ENCODE measurements at places on chromosomes 1 and 21. TPM values are rescaled to one million over a fixed set of nuclear protein-coding genes. Genes with fewer than 3 reads are reported as not detected.

DNA sequence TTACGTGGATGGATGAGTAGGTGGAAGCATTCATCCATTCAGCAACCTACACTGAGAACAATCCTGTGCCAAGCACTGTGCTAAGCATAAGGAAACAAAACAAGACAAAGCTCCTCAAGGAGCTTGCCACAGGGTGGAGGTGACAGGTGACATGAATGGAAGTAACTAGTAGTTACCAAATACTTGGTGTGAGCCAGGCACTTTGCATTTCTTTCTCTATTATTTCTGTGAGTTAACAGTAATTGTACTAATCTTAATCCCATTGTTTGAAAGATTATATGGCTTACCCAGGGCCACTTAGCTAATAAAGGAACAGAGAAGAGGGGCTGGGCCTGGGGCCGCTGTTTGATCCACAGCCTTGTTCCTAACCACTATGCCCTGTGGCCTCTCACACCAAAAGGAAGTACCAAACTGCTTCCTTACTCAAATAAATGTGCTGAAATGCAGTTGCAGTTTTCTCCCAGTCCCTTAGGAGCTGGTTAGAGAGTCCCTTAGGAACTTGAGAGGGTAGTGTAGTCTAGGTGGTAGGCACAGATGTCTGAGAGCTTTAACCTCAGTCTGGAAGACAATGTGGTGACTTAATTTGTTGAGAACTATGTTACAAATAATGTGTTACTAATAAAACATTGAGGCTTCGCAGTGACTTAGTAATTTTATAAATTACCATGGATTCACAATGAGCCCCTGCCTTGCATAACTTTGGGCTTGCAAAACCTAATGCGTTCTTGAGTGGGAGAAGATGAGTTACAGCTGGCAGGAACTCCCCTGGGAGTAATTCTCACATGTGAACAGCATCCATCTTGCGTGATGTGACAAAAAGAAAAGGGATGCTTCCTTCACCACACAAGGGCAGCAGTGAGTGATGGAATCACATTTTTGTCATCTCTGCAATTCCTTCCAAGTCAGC lies 69.8 kb downstream of the MPZL1 start:
- H3K27me3 ChIP-seq: peaks cover 2% of the 10 kb centered on the region
- H3K4me1 ChIP-seq: peaks cover 9% of the 10 kb centered on the region
- H3K36me3 ChIP-seq: no peaks in the 10 kb centered on the region

The IL6R gene
- total RNA-seq: 1.6 TPM

The ATAD3C gene
- 10.2 TPM for total RNA-seq

- no peak overlapping the region for H3K4me3 ChIP-seq
- H3K27ac ChIP-seq: peak overlapping the region; percentile 82
- H3K4me1 ChIP-seq: peaks cover 24% of the 10 kb centered on the region
- no peaks in the 10 kb centered on the region for H3K36me3 ChIP-seq
- no peak for DNase-seq
- peaks cover 10% of the 10 kb centered on the region for H3K27me3 ChIP-seq
These were observed 192.3 kb downstream of the SLC45A1 start for GRCh38 chr1:8510041-8510823.

The RGS1 gene
- total RNA-seq: not detected

GRCh38 chr1:184329245-184329953 lies 57.4 kb upstream of the C1orf21 start:
- no peak overlapping the region for H3K4me3 ChIP-seq
- no peak for DNase-seq
- no peak overlapping the region for H3K27ac ChIP-seq
- H3K36me3 ChIP-seq: peaks cover 4% of the 10 kb centered on the region
- no peaks in the 10 kb centered on the region for H3K27me3 ChIP-seq
- no peaks in the 10 kb centered on the region for H3K4me1 ChIP-seq

The NFIA gene
- total RNA-seq: 16.4 TPM

DNA sequence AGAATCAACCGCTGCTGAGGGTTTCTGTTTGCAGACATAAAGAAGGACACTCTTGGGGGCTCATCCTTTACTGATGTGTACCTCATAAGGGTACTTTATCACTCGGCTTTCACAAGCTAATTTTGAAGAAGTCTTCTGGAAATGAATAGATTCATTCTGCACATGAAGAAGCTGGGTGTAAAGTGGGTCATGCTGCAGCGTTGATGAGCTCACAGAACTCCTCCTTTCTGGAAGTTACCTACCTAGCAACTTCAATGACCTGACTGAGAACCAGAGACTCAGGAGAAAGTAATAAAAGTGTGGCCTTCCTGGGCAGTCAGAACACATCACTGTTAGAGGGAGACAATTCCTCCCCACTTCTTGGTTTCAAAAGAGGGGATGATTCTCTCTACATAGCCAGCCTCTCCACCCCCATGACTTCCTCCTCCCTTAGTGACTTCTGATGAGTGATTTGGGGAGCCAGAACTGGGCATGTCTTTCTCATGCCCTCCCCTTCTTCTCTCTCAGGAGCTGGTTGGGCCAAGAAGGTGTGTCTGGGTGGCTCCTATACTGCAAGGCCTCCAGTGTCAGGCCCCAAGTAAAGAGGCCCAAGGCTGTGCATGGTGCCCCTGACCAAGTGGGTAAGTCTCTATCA lies 27.0 kb downstream of the PCNX2 start:
- no peaks in the 10 kb centered on the region for H3K4me1 ChIP-seq
- no peaks in the 10 kb centered on the region for H3K36me3 ChIP-seq
- no peak for DNase-seq
- no peaks in the 10 kb centered on the region for H3K27me3 ChIP-seq
- H3K27ac ChIP-seq: no peak overlapping the region

The CFHR3 gene
- total RNA-seq: not detected

The ITGB2 gene
- total RNA-seq: 0.91 TPM

DNA sequence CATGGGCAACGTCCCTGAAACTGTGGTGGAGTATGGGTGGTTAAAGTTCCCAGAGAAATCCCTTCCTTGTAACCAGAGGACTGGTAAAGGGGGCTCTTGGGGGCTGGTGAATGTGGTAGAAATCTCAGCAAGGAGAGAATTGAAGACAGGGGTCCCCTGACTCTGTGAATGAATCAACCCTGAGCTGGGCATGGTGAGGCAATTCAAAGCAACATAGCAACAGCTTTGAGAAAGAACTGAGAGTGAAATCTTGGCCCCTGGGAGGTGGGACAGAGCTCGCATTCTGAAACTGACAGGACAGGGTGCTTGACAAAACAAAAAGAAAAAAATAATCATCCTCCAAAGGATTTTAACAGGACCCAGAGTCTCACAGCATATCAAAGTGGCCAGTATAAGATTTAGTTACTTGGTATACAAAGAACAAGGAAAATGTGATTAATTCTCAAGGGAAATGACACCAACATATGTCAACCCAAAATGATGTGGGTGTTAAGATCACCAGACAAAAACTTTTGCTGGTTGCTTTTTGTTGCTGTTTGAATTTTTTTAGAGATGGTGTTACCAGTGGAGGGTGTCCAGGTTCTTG lies 11.7 kb upstream of the SUMO3 start:
- H3K4me1 ChIP-seq: peaks cover 5% of the 10 kb centered on the region
- H3K27ac ChIP-seq: no peak overlapping the region
- peaks cover 6% of the 10 kb centered on the region for H3K27me3 ChIP-seq
- peak overlapping the region; percentile 6 for H3K4me3 ChIP-seq

DNA sequence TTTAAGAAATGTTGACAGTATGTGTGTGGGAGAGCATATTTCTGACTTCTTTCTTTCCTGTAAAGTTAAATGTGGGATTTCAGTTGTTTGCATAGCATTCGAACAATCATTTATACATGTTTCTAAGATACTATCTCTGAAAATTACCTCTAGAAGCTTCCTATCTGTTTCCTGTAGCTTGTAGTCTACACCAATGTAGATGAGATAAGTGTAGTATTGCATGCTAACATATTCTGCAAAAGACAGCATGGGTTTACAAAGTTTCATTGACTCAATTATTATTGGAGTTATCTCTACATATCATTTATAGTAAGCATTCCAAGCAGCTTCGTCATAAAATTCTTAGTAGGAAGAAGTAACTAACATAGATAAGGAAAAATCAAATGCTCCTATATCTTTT lies 98.9 kb upstream of the DPYD start:
- H3K4me3 ChIP-seq: no peak overlapping the region
- no peak for DNase-seq
- H3K27ac ChIP-seq: no peak overlapping the region
- H3K36me3 ChIP-seq: no peaks in the 10 kb centered on the region

DNA sequence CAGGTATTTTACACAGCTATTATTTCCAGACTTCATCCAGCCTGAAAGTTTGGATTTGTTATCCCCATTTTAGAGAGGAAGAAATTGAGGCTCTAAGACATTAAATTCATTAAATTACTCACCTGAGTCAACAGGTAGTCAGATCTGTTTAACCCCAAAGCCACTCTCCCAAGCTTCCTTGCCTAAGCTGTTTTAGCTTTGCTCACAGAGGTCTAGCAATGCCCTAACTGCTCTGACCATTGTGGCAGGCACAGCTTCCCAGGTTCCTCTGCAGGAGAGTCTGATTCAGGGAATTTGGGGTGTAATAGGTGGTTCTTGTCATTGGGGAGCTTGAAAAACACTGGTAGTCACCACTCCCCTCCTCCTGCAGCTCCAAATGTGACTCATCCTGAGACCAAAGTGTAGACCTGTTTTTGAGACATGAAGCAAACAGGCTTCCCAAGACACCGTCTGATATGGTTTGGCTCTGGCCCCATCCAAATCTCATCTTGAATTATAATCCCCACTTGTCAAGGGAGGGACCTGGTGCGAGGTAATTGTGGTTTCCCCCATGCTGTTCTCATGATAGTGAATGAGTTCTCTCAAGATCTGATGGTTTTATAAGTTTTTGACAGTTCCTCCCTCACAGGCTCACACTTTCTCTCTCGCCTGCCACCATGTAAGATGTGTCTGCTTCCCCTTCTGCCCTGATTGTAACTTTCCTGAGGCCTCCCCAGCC lies 142.8 kb upstream of the DNAH14 start:
- H3K27ac ChIP-seq: no peak overlapping the region
- H3K4me3 ChIP-seq: no peak overlapping the region
- H3K27me3 ChIP-seq: no peaks in the 10 kb centered on the region
- H3K36me3 ChIP-seq: no peaks in the 10 kb centered on the region
- H3K4me1 ChIP-seq: peaks cover 4% of the 10 kb centered on the region
- no peak for DNase-seq

- H3K27ac ChIP-seq: peak overlapping the region; percentile 98
- peaks cover 19% of the 10 kb centered on the region for H3K36me3 ChIP-seq
- H3K27me3 ChIP-seq: peaks cover 23% of the 10 kb centered on the region
- DNase-seq: no peak
- H3K4me1 ChIP-seq: peaks cover 46% of the 10 kb centered on the region
- peak overlapping the region; percentile 76 for H3K4me3 ChIP-seq
These were observed 121.9 kb downstream of the GRIK3 start for GRCh38 chr1:36912365-36912865.

DNA sequence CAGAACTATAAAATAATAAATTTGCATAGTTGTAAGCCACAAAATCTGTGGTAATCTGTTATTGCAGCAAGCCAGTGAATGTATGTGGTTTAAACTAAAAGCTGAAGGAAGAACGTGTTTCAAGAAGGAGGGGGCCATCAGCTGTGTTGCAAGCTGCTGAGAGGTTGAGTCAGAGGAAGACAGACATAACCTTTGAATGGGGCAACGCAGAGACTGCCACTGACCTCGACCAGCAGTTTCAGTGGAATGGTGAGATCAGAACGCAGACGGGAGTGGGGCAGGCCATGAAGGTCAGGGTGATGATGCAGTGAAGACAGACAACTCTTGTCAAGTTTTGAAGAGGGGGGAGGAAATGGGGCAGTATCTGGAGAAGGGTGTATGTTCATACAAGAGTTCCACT lies 23.2 kb upstream of the QSOX1 start:
- DNase-seq: no peak
- no peaks in the 10 kb centered on the region for H3K36me3 ChIP-seq

GRCh38 chr1:19704247-19705113 lies 39.8 kb downstream of the HTR6 start:
- H3K27me3 ChIP-seq: peaks cover 2% of the 10 kb centered on the region
- H3K4me1 ChIP-seq: peaks cover 2% of the 10 kb centered on the region
- no peak overlapping the region for H3K4me3 ChIP-seq
- H3K36me3 ChIP-seq: no peaks in the 10 kb centered on the region

- no peaks in the 10 kb centered on the region for H3K36me3 ChIP-seq
- DNase-seq: no peak
- no peak overlapping the region for H3K27ac ChIP-seq
- no peak overlapping the region for H3K4me3 ChIP-seq
- peaks cover 2% of the 10 kb centered on the region for H3K4me1 ChIP-seq
- H3K27me3 ChIP-seq: peaks cover 2% of the 10 kb centered on the region
These were observed 1784.5 kb downstream of the MRPL39 start for GRCh38 chr21:23822760-23823159.

The TACSTD2 gene
- not detected for total RNA-seq

DNA sequence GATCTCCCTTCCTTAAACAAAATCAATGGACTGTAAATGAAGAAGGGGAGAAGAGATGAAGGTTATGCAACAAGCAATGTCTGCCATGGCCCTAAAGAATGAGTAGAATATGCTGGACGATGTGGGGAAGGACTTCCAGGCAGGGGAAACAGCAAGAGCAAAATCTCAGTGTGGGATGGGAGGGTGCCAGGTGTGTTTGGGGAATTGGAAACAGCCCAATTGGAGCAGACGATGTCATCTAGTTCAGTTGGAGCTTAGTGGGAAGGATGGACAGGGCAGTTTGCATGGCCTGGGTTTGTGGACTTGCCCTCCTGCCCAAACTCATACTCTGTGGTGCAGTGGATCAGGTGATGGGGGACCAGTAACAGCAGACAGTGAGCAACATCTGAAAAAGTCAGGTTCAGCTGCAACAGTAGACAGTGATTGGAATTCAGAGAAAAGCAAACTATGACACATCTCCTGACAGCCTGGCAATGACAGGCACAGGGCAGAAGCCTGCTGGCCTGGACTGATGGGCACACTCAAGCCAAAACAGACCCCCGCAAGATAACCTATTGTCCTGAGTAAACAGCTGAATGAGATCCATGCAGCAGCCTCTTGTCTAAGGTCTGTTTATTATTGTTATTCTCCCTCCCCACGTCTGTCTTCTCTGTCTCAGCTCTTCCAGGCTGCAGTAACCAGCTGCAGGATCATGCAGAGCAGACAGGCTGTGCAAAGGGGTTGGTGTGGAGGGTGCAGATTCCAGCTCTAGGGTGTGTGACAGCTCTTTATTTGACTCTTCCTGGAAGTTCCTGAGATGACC lies 50.5 kb upstream of the PRELP start:
- no peak for DNase-seq
- H3K4me1 ChIP-seq: peaks cover 18% of the 10 kb centered on the region
- H3K27me3 ChIP-seq: peaks cover 6% of the 10 kb centered on the region
- H3K27ac ChIP-seq: no peak overlapping the region
- no peaks in the 10 kb centered on the region for H3K36me3 ChIP-seq

The TMEM269 gene
- total RNA-seq: 0.32 TPM

The S100A3 gene
- total RNA-seq: not detected

GRCh38 chr1:24978383-24979032 lies 48.4 kb upstream of the RUNX3 start:
- peaks cover 8% of the 10 kb centered on the region for H3K27me3 ChIP-seq
- H3K27ac ChIP-seq: no peak overlapping the region
- H3K36me3 ChIP-seq: peaks cover 22% of the 10 kb centered on the region
- H3K4me1 ChIP-seq: no peaks in the 10 kb centered on the region
- no peak overlapping the region for H3K4me3 ChIP-seq

The NIPAL3 gene
- total RNA-seq: 18.6 TPM

The RAD54L gene
- total RNA-seq: 4.6 TPM

The DNAI4 gene
- total RNA-seq: 0.78 TPM

GRCh38 chr1:206710460-206710823 lies 25.7 kb downstream of the MAPKAPK2 start:
- H3K4me1 ChIP-seq: peaks cover 57% of the 10 kb centered on the region
- no peak for DNase-seq
- H3K36me3 ChIP-seq: no peaks in the 10 kb centered on the region
- H3K4me3 ChIP-seq: peak overlapping the region; percentile 10
- H3K27me3 ChIP-seq: peaks cover 6% of the 10 kb centered on the region
- peak overlapping the region; percentile 53 for H3K27ac ChIP-seq

The TXNIP gene
- 126 TPM for total RNA-seq

- H3K36me3 ChIP-seq: no peaks in the 10 kb centered on the region
- H3K4me1 ChIP-seq: peaks cover 3% of the 10 kb centered on the region
- DNase-seq: no peak
- no peak overlapping the region for H3K27ac ChIP-seq
These were observed 2.7 kb downstream of the SPRR1A start for GRCh38 chr1:152986578-152986977.

Measured in glutamatergic neuron (in vitro differentiated cells).